NCI-H748 treated with DMSO at 0.1 percent for 48 hours (cell line): ENCODE measurements at places on chromosomes 4 and X.

GRCh38 chrX:115696039-115696438 is 135.1 kb downstream of the PLS3 start:
- no peak for DNase-seq

- DNase-seq, result no peak
Measured at GRCh38 chrX:48569958-48570357, 4.3 kb upstream of the RBM3 start.

- no peak for DNase-seq
Measured at GRCh38 chrX:9789555-9789954, 3.3 kb downstream of the SHROOM2 start.

GRCh38 chr4:139611391-139611790 is 54.2 kb upstream of the MGST2 start:
- no peak for DNase-seq

DNA sequence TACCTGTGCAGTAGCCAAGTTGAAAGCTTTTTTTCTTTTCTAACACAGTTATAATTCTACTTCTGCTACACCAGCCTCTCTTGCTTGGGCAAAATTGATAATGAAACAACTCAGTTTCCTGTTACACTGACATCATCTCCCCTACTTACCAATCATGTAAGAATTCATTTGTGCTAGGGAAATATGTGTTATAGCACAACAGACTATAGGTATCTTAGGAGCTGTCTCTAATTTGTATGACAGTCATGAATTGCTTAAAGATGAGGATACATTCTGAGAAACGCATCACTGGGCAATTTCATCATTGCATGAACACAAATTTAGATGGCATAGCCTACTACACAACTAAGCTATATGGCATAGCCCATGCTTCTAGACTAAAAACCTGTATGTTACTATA is 246.3 kb upstream of the ANKRD50 start:
- no peak for DNase-seq

DNA sequence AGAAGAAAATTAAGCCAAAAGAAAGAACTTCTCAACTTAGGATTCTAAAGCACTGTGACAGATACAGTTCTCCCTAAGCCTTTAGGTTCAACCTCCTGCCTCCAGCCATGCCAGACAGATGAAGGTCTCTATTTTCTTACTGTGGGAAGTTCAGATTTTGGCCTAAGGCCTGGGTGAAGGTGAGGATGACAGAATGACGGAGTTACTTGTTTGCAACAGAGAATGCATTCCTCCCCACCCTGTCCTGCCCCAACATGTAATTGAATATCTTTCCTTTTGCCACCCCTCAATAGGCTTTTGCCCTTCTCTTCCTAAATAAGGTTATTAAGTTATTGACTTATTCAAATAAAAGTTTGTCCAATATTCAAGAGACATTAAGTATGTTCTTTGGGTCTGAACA is 25.6 kb downstream of the SLC16A2 start:
- DNase-seq, result no peak

GRCh38 chrX:48791063-48791820 is 4.9 kb downstream of the GATA1 start:
- DNase-seq, result no peak

- no peak for DNase-seq
Measured at GRCh38 chrX:36684053-36684452, 324.1 kb upstream of the FAM47C start.

DNA sequence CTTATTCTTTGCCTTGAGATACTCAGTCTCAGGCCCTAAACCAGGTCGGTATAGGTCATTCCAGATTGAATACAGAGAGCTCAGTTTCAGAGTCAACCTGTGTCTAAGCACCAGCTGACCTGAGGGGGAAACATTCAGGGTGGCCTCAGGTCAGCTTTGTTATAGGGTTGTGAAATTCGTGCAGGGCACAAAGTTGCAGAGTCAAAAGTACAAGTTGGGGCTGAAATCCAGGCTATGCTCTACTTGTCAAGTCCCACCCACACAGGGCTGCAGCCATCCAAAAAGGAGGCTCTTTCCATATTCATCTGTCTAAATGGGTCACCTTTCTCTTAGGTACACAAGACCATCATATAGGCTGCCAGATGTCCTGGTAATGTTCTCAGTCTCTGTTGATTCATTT is 89.7 kb downstream of the ITIH6 start:
- no peak for DNase-seq

GRCh38 chrX:83593634-83594294 is 85.7 kb downstream of the POU3F4 start:
- DNase-seq, result no peak

- DNase-seq, result no peak
Measured at GRCh38 chr4:147739239-147739823, 7.4 kb downstream of the ARHGAP10 start.

- DNase-seq, result no peak
Measured at GRCh38 chr4:68907788-68908700, 43.6 kb downstream of the UGT2A3 start.

DNA sequence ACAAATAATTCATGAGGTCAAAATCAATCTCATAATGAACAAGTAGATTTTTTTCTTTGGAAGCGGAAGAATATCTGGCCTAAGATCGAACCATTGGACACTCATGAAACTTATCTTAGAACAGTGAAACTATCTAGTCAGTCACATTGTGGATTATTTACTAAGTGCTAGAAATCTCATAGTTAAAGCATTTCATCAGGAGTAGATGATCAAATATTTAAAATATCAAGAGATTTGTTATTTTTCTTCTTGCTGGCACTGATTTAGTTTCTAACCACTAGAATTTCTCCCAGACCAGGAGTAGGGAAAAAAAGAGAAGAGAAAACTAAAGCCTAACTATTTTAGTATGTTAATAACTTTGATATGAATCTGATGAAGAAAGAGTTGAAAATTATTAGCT is 105.5 kb downstream of the SHROOM3 start:
- DNase-seq, result no peak

DNA sequence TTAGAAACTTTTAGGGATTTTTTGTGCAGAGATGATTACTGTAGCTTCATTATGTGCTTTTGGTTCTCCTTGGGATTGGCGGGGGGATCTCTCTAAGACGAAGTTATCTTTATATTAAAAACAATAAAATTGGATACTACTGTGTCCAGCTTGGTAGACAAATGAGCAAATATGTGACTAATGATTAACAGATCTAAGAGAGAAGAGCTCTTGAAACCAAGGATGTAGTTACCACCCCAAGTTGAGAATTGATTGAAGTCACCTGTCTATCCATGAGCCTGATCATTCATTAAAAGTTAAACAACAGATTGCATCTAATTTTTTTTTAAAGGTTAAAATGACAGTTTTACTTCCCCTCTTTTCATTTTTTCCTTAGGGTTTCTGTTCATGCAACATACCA is 8.7 kb downstream of the PAICS start:
- no peak for DNase-seq

GRCh38 chr4:146514651-146515357 is 6.9 kb downstream of the SLC10A7 start:
- no peak for DNase-seq

DNA sequence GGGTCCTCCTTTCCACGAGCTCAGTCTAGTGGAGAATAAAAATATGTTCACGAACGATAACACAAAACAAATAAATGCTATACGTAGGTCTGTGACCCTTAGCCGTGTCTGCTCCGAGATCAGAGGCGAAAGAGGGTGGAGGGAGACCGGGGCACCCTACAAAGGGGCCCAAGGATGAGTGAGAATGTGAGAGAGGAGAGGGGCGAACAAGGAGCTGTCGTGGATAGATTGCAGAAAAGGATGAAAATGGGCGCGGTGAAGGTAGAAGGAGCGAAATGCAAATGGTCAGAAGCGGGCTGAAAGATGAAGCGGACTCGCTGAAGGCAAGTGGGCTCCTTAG is 6.2 kb upstream of the ZBTB33 start:
- no peak for DNase-seq

DNA sequence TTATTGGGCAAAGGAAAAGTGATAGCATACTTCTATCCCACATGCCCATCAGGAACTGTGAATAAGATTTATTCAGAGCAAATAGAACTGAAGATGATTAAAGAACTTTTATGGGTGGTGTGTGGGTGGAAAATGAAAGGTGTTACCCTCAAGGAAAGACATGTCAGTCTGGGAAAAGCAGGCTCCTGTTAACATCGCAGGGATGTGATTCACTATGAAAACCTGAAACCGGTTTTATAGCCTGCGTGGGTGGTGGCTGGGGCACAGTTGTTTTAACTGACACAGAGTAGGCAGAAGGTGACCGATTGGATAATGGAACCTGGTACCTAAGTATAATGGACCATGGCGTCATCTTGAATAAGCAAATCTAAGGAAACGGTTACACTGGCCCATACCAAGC is 61.3 kb upstream of the CASK start:
- DNase-seq, result no peak

DNA sequence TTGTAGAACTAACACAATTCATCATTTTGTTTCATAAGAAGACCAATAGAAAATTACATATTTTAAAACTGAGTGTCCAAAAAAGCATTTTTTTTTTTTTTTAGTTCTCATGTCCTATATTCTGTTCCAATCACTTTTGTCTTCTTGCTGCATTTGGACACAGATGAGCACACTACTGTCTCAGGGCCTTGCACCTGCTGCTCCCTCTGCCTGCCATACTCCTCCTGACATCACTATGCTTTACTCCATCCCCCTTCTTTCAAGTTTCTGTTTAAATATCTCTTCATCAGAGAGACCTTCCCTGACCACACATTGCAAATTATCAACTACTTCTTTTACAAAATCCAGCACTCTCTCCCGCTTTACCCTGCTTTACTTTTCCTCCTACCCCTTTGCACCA is 230.7 kb upstream of the GK2 start:
- DNase-seq, result peak; percentile 19

DNA sequence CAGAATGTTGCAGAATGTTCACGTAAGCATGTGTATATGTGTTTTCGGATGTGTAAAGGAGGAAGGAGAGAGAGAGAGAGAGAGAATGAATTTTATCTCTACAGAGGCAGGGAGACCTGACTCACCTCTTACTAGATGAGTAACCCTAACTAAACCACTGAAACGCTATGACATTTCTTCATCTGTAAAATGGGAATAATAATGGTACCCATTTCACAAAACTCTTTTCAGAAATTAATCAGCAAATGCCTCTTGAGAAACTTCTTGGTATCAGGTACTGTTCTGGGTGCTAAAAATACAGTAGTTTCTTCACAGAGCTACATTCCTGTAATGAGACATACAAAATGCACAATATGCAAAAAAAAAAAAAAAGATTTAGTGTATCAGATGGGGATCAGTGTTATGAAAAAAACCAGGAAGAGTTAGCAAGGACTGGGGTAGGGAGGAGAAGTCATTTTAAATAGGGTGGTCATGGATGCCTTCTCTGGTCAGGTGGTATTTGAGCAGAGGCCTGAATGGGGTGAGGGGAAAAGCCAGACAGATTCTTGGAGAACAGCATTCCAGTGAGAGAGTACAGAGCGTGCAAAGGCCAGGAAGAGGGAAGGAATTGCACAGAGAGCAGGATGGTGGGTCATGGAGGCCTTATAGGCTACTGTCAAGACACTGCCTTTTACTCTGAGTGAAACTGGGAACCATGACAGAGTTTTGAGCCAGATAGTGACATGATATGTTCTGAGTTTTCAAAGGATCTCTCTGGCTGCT is 84.9 kb upstream of the SPANXB1 start:
- no peak for DNase-seq

- DNase-seq, result no peak
Measured at GRCh38 chr4:26334366-26334765, 13.6 kb downstream of the RBPJ start.

GRCh38 chr4:145739845-145740244 is 59.9 kb downstream of the C4orf51 start:
- no peak for DNase-seq

DNA sequence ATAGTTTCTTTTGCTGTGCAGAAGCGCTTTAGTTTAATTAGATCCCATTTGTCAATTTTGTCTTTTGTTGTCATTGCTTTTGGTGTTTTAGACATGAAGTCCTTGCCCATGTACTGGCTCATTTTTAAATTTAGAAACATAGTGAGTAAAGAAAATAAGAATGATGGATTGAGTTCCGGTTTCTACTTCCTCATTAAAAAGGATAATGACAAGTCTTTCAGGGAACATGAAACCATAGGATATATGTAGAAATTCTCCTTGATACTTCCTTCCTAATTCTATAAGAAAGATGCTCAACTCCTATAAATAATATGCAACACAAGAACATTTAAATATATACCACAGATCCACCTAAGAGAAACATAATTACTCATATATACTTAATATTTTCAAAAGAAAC is 240.9 kb downstream of the BANK1 start:
- no peak for DNase-seq

- DNase-seq, result no peak
Measured at GRCh38 chr4:141432000-141432712, 204.2 kb upstream of the IL15 start.

- no peak for DNase-seq
Measured at GRCh38 chr4:109164011-109164410, 138.4 kb downstream of the COL25A1 start.
